ENCODE measurements at places on chromosomes 12 and 14. TPM values are rescaled to one million over a fixed set of nuclear protein-coding genes. Genes with fewer than 3 reads are reported as not detected.

FAM186B gene
- total RNA-seq = 0.06 TPM

SYNE3 gene
- 34.0 TPM for total RNA-seq

RAB15 gene
- 4.2 TPM for total RNA-seq

BHLHE41 gene
- 4.9 TPM for total RNA-seq

TCL1B gene
- not detected for total RNA-seq

CLEC4D gene
- total RNA-seq = not detected

NIN gene
- 19.9 TPM for total RNA-seq

MUCL1 gene
- not detected for total RNA-seq

FAM222A gene
- total RNA-seq = 0.64 TPM

TIMM9 gene
- total RNA-seq = 55.1 TPM

SLC35F4 gene
- not detected for total RNA-seq

AQP2 gene
- 0.31 TPM for total RNA-seq

TRHDE gene
- not detected for total RNA-seq

PPFIA2 gene
- total RNA-seq = 0.64 TPM

POTEM gene
- total RNA-seq = not detected

LTB4R gene
- total RNA-seq = 1.1 TPM

FGF6 gene
- total RNA-seq = not detected

DIO2 gene
- total RNA-seq = 5.8 TPM

CABP1 gene
- total RNA-seq = 0.44 TPM

All from cardiac ventricle fibroblast (primary cell).